Cardiac muscle cell (in vitro differentiated cells and primary cell): ENCODE measurements at places on chromosomes 5 and 9. TPM values are rescaled to one million over a fixed set of nuclear protein-coding genes. Genes with fewer than 3 reads are reported as not detected.

- DNase-seq: no peak
Observed at GRCh38 chr9:98807070-98807813, at the start of gene GALNT12. GALNT12 (plus strand) TSS chr9:98807670; CDS start chr9:98807699, 29 bp downstream.

- DNase-seq: peak; percentile 75
Observed at GRCh38 chr9:129483415-129484351, 137.2 kb downstream of the C9orf50 start.

The NEUROG1 gene
- not detected in 2 replicates for total RNA-seq

The PDLIM4 gene
- total RNA-seq: 22.0 and 23.1 TPM in 2 replicates

GRCh38 chr5:95817430-95817829 is 5.1 kb downstream of the GLRX start:
- DNase-seq: no peak

The CD74 gene
- 11.7 and 12.6 TPM in 2 replicates for total RNA-seq

DNA sequence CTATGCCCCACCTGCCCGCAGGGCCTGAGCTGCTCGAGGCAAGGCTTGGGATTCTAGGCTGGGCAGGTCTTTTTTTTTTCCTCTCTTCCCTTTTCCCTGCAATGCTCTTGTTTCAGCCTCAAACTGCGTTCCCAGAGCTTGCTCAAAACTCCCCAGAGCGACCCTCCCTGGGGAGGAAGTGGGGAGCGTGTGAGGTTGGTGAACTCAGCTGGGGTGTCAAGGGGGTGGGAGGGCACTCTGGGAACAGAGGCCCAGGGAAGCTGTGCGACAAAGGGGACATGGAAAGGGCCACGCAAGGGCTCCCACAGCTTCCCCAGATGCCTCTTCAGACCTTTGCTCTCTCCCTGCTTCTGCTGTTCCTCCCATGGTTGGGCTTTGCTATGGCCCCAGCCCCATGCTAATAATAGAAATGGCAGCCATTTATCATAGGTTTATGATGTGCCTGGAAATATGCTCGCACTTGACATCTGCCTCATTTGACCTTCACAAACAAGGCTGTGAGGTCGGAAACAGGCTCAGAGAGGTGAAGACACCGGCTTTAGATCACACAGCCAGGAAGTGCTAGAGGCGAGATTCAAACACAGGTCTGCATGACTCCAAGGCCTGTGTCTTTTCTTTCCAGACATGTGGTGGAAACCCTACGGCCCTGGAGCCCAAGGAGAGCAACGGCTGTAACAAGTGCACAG is 40.9 kb upstream of the IL17B start:
- peak; percentile 51 for DNase-seq

DNA sequence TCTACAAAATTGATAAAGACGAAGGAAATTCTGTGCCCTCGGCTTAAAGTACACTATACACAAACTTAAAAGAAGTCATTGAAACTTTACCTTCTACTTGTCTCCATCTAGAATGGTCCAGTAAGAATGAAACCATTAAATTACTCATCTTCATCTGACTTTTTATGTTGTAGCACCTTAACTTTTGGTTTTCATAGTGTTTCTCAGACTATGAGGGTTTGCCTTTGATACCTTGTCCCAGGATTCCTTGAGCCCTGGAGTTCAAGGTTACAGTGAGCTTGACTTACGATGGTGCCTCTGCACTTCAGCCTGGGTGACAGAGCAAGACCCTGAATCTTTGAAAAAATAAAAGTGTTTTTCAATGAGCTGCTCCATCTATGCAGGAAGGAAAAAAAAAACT is 132.2 kb downstream of the CDC42SE2 start:
- DNase-seq: no peak

The PAEP gene
- not detected in 2 replicates for total RNA-seq

- no peak for DNase-seq
Observed at GRCh38 chr5:52786949-52787599, 642 bp upstream of the ITGA1 start.

The DMRT2 gene
- not detected in 2 replicates for total RNA-seq

DNA sequence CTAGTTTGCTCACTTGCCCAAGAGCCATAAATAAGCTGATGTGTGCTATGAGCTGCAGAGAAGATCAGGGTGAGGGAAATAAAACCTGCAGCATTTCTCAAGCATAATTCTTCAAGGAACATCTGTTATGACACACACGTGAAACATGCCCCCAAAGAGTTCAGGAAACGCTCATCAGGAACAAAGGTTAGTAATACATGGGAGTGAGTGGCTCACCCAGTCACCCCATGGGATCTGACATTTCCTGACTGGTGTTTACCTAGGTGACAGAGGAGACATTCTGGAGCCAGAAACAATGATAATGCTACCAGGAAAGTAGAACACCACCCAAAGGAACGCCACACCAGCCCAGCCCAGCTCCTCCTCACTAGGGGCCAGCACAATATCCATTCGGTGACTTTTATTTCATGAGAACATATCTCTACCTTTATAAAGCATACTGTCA is 66.0 kb downstream of the FRMD3 start:
- no peak for DNase-seq

GRCh38 chr9:91067306-91067860 is 265.8 kb downstream of the SYK start:
- no peak for DNase-seq
